ENCODE measurements at places on chromosomes 5 and 9.

DNA sequence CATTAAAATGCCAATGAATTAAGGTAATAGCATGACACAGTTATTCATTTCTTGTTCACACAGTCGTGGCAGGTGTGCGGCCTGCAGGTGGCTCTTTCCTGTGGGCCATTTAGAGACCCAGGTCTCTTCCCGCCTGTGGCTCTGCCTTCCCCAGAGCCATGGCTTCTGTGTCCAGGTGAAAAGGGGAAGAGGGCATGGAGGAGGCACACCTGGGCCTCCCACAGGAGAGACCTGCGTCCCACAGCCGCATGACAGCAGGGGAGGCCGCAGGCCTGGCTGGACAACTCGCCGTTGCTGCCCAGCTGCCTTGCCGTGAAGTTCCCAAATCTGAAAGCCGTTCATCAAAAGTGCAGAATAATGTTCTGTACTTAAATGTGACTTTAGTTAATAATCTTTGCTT is 14.4 kb upstream of the PLEKHG4B start:
- no peak for DNase-seq

DNA sequence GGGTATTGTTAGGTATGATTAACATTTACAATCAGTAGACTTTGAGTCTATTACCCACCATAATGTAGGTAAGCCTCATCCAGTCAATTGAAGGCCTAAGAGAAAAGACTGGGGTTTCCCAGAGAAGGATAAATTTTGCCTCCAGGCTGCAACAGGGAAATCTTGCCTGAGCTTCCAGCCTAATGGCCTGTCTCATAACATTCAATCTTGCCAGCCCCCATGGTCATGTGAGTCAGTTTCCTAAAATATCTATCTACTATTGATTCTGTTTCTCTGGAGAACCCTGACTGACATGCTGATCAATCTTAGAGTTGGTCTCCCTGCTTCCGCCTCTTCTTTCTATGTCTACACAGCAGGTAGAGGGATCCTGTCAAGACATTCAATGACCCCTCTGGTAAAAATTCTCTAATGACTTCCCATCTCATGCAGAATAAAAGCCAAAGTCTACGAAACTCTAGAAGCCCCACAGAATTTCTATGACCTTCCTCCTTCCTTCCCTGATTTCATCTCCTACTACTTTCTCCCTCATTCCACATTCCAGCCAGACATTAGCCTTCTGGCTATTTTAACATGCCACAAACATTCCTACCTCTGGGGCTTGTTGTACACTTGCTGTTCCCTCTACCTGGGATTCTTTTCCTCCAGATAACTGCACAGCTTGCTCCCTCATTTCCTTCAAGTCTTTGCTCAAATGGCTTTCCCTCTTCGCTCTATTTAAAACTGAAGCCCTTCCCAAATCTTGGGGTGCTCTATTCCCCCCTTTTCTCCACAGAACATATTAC is 60.2 kb downstream of the FBXW11 start:
- DNase-seq, result no peak

- DNase-seq, result no peak
Observed at GRCh38 chr9:81893929-81894328, 34.3 kb upstream of the SPATA31D4 start.

DNA sequence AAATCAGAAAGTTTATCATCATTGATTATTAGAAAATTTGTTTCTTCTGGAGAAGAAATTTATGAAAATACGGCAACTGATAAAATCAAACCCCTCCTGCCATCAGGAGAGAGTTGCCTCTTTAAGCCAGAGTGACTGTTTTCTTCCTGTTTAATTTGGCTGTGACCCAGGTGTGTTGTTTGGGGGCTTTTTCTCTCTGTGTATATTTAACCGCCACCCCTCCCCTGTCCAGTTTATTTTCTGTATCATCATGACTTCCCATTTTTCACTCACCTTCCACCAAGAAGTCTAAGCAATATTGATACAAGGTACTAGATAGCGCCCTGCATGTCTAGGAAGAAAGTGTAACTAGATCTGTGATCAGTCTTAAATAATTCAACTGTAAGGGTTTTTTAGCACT is 50.1 kb downstream of the FAM78A start:
- DNase-seq, result no peak

GRCh38 chr5:11222169-11222568 is 461.1 kb upstream of the DAP start:
- DNase-seq, result no peak

- DNase-seq, result no peak
Observed at GRCh38 chr5:89988129-89988810, 421.3 kb downstream of the CETN3 start.

GRCh38 chr5:9626955-9627354 is 3.2 kb downstream of the TAS2R1 start:
- DNase-seq, result no peak

- no peak for DNase-seq
Observed at GRCh38 chr5:169591636-169592035, 8.1 kb downstream of the SPDL1 start.

DNA sequence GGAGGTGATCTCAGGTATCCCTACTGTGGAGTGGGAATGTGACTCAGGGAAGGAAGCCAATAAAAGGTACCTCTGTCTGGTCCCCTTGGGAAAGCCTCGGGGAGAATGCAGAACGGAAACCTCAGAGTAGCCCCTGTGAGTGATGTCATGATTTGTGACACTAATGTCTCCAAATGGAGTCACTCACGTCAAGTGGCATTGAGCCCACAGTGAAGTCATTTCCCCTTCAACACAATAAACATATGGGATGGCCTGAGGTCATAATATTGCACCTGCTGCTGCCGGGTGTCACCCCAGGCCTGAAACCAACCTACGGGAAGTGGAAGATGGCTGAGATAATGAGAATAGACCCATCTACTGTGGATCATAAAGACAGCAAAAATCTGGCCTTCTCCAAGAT is 75.9 kb upstream of the GOLM1 start:
- DNase-seq, result no peak

DNA sequence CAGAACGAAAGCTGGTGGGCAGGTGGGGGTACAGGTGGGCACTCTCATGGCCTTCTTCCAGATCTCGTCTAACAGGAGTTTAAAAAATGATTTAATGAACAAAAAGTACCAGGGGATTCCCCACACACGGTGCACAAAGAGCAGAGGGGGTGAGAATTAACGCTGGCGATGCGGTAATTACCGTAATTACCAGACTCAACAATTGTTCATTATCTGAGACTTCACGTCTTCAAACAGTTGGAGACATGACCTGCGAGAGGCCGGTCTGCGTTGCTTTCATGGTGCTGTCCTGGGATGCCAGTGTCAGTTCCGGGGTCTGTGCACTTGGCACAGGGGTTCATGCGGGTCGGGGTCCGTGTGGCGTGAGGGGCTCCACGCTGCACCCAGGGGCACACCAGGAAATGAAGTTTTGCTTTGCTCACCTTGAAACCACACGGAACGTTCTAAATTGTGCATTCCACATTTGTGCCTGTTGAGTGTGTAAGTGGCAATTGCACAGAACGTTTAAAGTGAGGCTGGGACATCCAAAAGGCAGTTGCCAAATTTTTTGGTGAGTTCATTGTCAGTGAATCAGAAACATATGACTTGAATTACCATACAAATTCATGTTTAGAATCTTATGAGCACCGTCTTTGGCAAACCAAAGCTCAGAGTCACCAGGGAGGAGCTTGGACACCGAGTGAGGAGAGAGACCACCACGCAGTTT is 256.4 kb upstream of the IRX1 start:
- DNase-seq, result no peak

DNA sequence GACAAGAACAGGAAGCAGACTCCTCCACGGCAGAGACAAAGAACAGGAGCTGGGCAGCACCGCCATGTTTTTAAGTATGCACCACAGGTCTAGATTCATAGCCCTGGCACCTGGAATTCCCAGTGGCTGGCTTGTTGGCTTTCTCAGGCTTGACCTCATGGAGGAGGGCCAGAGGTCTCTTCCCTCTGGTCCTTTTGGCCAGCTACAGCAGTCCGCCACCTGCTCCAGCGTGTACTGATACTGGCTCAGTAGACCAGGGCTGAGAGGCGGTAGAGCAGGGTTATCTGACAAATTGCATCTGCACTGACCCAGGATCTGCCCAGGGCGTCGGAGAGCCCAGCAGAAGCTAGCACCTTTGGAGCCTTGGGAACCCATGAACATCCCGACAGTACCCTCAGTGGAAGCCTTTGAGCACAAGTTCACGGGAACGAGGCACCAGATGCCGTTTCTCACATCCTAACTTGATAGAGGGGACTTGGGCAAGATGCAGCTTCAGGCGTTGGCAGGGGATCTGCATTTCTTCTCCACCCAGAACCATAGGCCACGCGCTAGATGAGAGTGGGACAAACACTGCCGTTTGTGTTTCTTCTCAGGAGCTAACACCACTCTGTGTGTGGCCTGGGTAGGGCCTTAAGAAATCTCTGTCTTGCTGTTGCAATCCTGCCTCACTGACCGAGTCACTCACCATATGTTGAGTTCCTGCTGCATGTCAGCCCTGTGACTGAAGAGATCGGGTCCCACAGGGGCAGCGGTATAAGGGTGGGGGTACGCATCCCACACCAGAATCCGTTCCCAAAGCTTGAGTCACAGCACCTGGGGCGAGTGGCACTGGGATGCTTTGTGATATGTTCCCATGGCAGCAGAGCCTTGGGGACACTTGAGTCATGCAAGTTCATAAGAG is 90.3 kb upstream of the OTULINL start:
- no peak for DNase-seq

DNA sequence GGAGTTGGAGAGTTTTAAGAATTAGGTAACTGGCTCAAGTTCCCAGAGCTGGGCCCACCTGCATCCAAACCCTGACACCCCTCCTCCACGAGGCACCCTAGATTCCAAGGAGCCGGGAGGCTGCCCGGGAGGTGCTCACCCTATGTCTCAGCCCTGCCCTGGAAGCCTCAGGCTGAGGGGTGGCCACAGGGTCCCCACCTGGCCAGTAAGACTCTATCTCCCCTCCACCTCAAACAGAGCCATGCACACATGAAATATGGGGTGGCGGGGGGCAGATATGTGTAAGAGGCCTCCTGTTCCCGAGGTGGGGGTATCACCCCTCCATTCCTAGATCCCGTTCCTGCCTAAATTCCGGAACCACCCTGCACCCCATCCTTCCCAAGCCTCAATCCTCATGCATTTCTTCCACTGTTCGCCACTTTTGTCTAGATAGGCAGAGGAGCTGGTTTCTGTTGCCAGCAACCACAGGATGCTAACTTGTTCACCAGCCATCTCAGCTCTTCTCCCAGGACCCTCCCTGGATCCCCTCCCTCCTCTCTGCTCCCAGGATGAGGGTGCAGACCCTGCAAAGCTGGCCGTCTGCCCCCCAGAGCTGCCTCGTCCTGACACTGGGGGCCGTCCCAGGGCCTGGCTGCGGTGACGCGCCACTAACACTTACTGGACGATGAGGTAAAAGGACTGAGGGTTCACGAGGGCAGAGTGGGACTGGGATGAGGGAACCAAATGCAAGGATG is 44.1 kb downstream of the COL23A1 start:
- no peak for DNase-seq

DNA sequence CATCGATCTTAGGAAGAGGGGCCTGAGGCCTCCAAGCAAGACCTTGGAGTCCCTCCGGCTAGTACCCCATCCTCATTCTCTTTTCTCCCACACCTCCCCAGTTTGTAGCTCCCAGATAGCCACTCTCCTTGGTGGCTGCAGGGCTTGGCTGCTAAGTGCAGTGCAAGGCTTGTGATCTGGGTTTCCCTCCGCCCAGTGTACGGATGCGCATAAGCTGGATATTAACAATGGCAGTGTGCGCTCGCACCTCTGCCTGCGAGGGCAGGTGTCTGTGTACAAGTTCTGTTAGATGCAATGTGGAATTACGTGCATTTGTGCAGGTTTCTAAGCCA is 71.0 kb upstream of the TBCA start:
- no peak for DNase-seq

GRCh38 chr9:38017149-38017884 is 51.7 kb downstream of the SHB start:
- peak; percentile 34 for DNase-seq

Measured in anterior cingulate cortex (tissue), 58 donors.